ENCODE measurements at places on chromosomes 16 and 17.
A peak's percentile ranks its signal among the peaks of the same experiment; 100 is the strongest.

DNA sequence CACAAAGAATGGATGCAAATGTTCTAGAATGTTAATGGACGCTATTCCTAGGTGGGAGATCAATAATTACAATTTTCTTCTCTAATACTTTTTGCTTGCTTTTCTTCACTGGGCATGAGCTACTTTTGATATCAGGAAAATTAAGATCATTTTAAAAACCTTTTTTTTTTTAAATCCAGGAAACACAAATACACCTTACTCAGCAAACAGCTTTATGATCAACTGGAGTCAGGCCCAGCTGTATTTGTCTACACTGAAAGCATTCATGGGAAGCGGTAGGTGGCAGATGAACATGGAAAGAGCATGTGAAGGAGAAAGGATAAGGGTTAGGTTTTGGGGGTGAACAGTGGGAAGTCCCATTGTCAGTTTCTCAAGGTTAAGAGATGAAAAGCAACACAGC, 97.8 kb downstream of the WDR59 start:
- DNase-seq, result no peak

DNA sequence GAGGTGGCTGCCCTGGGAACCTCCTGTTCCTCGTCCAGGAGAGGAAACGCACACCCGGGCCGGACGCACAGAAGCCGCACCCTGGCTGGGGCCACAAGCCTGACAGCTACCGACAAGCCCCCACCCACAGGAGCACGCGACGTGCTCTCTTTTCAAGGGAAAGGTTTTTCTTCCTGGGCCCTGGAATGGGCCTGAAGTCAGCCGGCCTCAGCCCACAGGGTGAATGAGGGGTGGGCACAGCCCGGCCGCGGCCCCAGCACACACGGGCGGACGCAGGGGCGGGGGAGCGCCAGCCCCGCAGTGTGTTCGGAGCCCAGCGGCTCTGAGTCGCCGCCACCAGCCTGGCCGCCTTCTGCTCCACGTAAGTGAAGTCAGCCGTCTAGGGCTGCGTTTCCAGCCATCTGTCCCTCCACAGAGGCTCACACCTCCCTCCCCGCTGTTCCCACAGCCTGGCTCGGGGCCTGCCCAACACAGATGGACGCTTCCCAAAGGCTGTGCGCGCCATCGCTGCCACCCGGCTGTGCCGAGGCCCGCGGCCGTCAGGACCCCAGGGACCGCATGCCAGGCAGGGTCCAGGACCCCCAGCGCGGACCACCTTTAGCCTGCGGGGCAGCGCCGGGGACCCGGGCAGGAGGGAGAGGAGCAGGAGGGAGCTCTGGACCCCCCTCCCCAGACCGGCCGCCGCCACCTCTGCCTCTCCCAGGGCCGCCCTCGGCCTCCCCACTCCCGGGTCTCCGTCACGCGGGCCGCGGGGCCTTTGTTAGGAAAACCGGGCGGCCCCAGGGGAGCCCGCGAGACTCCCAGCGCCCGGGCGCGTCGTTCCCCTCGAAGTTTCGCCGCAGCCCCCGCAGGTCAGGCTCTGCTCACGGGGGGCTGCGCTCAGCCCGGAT, 36.8 kb downstream of the CBFA2T3 start:
- peak; percentile 60 for DNase-seq

GRCh38 chr17:50618300-50618699, 16.4 kb upstream of the ABCC3 start:
- no peak for DNase-seq

- DNase-seq, result no peak
Measured at GRCh38 chr17:67742025-67742424, 24.3 kb downstream of the NOL11 start.

- DNase-seq, result no peak
Measured at GRCh38 chr16:67163164-67163998, 1.2 kb upstream of the HSF4 start.

DNA sequence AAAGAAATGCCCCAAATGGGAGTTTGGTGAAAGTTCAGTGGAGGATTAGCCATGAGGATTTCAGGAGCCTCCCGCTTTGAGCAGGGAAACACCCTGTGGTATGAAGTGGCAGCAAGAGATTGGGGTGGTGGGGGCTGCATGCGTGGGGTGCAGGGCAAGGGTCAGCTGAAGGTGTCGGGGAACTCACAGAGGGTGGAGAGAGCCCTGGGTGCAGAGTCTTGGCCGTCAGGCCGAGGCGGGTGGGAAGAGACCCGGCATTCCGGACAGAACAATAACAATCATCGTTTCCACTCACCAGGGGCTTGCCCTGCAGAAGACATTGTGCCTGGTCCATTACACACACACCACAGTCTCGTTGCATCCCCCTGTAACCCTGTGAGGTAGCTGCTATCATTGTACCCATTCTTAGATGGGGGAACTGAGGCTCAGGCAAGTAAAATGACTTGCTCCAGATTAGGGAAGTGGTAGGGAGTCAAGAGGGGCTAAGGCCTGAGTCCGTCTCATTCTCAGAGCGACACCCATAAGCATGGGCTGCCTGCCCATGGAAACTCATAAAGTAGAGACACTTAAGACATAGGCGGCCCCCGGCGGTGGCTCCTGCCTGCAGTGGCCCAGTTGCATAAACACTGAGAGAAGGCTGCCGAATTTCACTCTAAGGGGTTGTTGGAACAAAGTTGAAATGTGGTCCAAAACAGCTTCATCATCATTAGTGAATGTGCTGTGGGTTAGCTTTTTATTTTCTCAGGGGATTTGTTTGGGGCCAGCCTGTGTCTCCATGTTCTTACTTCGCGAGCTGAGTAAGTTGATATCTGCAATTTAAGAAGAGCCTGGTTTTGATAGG, 93.3 kb downstream of the CMIP start:
- DNase-seq, result peak; percentile 37

GRCh38 chr17:3672571-3672970, 4.0 kb downstream of the EMC6 start:
- no peak for DNase-seq

- DNase-seq, result no peak
Measured at GRCh38 chr17:78780335-78780734, 1.7 kb downstream of the CYTH1 start.

DNA sequence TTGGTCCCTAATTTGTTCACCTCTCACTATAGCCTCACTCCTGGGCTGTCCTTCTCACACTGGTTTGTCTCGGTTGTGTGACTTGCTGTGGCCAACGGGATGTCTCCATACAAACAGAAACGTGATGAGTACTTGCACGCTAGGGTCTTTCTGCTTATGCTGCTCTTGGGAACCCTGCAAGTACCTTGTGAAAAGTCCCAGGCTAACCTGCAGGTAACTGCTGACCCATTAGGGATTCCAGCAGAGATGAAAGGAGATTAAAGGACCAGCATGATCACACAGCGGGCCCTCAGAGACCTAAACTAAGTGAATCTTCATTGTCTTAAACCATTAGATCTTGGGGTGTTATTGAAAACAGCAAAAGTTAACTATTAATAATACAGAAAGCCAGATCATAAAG, 562.8 kb upstream of the GOT2 start:
- no peak for DNase-seq

DNA sequence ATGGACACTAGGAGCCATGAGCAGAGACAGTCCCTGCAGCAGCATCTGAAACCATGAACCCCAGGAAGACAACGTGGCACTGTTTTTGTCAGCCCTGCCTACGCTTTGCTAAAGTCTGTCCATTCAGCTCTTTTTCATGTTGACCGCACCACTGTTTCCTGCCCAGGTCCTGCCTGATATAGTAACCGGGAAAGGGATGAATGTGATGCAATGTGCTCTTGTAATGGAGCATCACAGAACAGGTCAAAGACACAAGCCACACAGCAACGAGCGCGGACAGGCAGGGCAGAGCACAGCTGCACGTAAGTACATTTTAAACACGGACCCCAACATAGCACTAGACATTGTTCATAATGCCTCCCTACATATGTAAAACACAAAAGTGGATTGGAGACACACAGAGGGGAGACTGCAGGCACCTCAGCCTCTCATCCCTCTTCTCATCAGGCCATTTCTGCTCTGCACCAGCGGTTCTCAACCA, 16.9 kb upstream of the TNFRSF13B start:
- DNase-seq, result no peak

DNA sequence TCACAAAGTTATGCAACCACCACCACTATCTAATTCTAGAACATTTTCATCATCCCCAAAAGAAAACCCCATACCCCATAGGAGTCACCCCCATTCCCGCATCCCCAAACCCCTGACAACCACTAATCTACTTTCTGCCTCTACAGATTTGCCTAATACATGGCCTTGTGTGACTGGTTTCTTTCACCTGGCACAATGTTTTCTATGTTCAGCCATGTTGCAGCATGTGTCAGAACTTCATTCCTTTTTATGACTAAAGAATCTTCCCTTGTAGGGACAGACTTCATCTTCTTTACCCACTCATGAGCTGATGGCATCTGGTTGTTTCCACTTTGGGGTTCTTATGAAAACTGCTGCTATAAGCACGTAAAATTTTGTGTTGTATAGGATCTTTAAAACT, 34.6 kb downstream of the CYTH1 start:
- no peak for DNase-seq

GRCh38 chr17:30345527-30346075, 11.7 kb upstream of the TMIGD1 start:
- DNase-seq, result no peak

DNA sequence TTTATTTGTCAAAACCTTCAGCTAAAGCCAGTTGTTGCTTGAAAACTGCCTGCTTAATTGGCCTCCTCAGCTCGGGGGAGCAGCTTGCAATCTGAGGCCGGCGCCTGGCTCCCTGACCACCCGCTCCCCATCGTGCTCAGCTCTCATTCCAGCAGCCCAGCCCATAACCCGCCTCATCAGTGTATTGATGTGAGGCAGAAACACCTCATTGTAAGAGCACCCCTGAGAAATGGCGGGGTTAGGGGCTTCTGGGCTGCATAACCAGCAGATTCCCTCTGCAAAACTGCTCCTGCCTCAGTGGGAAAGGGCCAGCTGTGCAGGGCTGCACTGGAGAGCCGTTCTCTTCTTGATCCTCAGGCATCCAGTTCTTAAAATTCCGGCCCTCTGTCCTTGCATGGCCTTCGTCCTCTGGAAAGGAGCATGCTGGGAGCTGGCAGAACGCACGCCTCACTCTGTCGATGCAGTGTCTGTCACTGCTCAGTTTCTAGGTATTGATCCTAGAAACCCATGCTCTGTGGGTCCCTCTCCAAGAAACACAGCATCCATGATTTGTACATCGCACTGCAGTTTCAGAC, 113.8 kb upstream of the CHMP6 start:
- no peak for DNase-seq

GRCh38 chr17:79917902-79918484, 78.8 kb upstream of the CBX4 start:
- no peak for DNase-seq

DNA sequence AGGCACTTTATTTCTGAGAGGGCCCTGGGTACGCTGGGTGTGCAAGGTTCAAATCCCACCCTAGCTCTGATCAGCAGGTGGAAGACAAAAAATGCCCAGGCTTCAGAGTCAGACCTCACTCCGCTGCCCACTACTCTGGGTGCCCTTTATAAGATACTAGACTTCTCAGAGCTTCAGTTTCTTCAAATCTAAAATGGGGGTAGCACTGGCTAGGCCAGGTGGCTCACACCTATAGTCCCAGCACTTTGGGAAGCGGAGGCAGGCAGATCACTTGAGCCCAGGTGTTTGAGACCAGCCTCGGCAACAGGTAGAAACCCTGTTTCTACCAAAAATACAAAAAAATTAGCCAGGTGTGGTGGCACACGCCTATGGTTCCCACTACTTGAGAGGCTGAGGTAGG, 1.7 kb downstream of the USB1 start:
- no peak for DNase-seq

- peak; percentile 7 for DNase-seq
Measured at GRCh38 chr17:58279736-58280479, 827 bp downstream of the MPO start.

DNA sequence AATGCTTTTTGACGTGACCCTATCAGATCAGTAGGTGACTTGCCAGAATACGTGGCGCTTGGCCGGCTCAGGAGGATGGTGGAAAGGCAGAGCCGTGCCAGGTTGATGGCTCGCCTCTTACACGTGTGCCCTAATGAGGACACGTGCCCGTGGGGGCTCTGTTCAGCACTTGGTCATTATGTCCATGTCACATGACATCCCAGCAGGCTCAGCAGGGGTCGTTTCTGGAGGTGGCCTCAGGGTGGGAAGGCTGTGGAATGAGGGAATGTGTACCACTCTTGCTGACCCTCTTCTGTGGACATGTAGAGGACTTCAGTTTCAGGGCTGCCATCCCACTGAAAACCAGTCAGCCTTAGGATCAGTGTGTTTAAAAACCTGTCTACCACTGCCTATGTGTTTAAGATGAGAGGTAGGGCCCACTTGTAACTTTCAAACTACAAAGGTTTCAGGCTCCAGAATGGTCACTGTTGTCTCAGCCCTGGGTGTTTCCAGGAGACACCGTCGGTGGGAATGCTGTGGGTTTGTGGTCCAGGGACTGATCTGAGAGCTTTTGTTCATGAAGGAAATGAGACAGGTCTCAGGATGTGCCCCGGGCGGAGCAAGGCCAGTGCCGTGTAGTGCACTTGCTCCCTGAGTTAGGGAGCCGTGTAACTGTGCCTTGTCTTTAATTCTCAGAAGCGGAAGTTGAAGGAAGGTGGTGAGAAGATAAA, 12.1 kb downstream of the UBN1 start:
- DNase-seq, result peak; percentile 2

DNA sequence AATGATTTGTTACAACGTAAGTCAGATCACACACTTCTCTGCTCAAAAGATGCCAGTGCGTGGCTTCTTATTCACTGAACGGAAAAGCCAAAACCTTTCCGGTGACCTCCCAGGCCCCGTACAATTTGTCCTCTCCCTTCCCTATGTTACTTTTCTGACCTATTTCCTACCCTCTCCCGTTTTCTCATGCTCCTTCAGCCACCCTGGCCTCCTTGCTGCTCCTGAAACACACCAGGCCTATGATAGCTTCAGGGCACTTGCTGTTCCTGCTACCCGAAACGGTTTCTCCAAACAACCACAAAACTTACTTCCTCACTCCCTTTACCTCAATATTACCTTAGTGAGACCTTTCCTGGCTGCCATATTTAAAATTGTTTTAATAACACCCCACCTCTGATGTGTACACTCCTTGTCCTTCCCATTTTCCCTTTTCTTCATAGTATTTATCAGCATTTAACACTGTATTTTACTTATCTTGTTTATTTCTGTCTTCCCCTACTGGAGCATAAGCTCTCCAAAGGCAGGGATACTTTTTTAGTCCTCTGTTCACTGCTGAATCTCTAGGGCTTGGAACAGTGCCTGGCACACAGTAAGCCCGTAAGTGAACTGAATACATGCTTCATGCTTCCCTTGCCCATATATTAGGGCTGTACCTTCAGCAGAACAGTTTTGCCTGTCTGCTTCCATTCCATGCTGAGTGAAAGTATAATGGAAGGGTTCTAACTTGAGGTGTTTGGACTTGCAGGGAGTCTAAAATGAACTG, 10.9 kb upstream of the ARL2BP start:
- no peak for DNase-seq

GRCh38 chr17:7290685-7291084, 3.8 kb downstream of the YBX2 start:
- DNase-seq, result peak; percentile 3

GRCh38 chr17:2028737-2029136, 1.2 kb upstream of the DPH1 start:
- DNase-seq, result no peak

GRCh38 chr17:71378036-71378435, 742.8 kb upstream of the SOX9 start:
- DNase-seq, result peak; percentile 63

Measured in AG20443 (cell line).